ENCODE measurements at places on chromosomes 3 and 15.

DNA sequence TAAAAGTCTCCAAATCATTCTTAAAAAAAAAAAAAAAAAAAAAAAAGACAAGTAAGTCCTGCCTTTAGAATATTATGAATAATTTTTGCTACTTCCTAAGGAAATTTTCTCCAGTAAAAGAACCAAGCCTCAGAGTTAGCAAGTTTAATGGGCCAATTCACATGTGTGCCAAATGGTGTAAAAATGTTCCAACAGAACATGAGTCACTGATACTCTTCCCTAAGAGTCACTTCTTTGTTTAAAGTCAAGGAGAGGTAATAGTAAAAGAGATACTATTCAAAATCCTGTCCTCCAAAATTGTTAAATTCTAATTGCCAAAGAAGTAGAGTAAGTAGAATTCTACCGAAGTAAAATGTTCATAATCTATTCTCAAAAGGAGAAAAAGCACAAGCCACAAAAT is 17.7 kb upstream of the CPA3 start:
- no peak for DNase-seq
- no peak overlapping the region for H3K27ac ChIP-seq
- H3K4me1 ChIP-seq = no peaks in the 10 kb centered on the region
- no peaks in the 10 kb centered on the region for H3K27me3 ChIP-seq
- no peaks in the 10 kb centered on the region for H3K36me3 ChIP-seq

GRCh38 chr3:42556089-42556632 is 25.6 kb downstream of the SEC22C start:
- no peaks in the 10 kb centered on the region for H3K4me1 ChIP-seq
- no peaks in the 10 kb centered on the region for H3K27me3 ChIP-seq
- no peak for DNase-seq
- H3K27ac ChIP-seq = no peak overlapping the region
- no peak overlapping the region for H3K4me3 ChIP-seq

- H3K36me3 ChIP-seq = no peaks in the 10 kb centered on the region
- no peak overlapping the region for H3K4me3 ChIP-seq
- H3K27ac ChIP-seq = no peak overlapping the region
Measured at GRCh38 chr15:68623301-68623892, 44.6 kb downstream of the CORO2B start.

DNA sequence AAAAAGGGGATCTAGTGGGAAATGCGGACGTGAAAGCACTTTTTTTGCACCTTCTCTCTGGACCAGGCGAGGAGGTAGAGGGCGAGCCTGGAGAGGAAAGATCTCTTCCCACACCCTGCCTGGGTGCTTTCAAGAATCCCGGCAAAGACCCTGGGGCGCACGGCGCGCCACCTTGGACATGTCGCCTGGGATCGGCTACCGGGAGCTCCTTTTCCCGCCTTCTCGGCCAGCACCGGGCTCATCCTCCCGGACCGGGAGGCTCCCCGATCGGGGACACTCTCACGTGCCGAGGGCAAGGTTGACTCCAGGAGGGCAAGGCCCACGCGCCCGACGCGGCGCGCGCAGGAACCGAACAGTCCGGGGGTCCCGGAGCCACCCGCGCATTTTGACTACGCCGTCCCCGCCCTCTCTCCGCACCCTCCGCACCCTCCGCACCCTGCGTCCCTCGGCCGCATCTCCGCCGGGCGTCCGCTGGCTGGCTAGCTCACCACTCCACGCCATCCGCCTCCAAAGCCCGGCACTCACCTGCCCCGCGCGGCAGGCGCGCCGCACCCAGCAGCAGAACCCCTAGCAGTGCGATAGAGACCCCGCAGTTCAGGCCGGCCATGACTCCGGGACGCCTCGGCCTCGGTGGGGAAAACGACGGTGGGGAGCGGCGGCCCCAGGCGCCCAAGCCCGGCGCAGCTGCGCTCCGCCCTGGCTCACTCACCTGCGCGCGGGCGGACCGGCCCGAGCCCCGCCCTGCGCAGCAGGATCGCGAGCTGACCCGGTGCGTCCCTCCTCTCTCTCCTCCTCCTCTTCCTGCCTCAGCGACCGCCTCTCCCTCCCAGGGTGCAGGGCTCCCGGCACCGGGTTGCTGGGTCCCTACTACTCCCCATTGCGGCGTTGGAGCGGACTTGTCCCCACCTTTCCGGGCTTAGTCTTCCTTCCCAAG is at the start of gene CDCP1:
Gene CDCP1, minus strand, starts transcription at position 698 of the 934 bp plus-strand sequence. Its CDS starts 91 bp downstream, at position 607.
- H3K4me3 ChIP-seq = peak within 1 kb of the TSS; percentile 94
- peaks cover 24% of the 10 kb centered on the region for H3K27me3 ChIP-seq
- no peaks in the 10 kb centered on the region for H3K36me3 ChIP-seq
- peak; percentile 88 for DNase-seq
- H3K27ac ChIP-seq = peak within 1 kb of the TSS; percentile 89
- H3K4me1 ChIP-seq = peaks cover 4% of the 10 kb centered on the region

GRCh38 chr3:185858502-185859225 is 33.8 kb upstream of the IGF2BP2 start:
- no peaks in the 10 kb centered on the region for H3K27me3 ChIP-seq
- no peaks in the 10 kb centered on the region for H3K36me3 ChIP-seq
- H3K27ac ChIP-seq = no peak overlapping the region
- H3K4me1 ChIP-seq = peaks cover 3% of the 10 kb centered on the region
- peak; percentile 44 for DNase-seq

DNA sequence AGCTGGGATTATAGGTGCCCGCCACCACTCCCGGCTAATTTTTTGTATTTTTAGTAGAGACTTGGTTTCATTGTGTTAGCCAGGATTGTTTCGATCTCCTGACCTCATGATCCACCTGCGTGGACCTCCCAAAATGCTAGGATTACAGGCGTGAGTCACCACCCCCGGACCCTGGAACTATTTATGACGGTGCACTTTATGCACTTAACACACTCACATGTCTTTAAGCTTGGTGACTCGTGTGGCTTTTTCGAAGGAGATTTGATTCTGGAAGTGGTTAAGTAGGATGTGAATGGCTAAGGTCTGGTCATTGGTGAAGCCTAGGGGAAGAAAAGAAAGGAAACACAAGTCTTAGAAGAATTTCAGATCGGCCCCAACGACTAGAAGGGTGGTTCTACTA is 20.3 kb downstream of the BBS4 start:
- no peak for DNase-seq
- peaks cover 4% of the 10 kb centered on the region for H3K4me1 ChIP-seq
- no peaks in the 10 kb centered on the region for H3K27me3 ChIP-seq
- no peak overlapping the region for H3K27ac ChIP-seq

DNA sequence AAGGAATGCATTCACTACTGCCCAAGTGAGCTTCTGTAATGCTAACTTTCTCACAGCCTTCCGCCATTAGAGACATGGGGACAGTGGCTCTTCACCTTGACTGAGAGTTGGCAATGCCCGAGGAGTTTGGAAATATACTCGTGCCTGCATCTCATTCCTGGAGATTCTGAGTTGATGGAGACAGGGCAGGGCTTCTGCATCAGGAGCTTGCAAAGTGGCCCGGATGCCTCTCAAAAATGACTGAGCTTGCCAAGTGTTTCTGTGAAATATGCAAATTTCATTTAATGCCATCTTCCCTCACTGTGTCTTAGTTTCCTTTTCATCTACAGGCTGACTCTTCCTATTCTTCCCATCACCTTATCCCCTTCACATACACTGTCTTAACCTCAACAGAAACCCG is 346.2 kb downstream of the GRM7 start:
- H3K27me3 ChIP-seq = no peaks in the 10 kb centered on the region
- H3K4me1 ChIP-seq = no peaks in the 10 kb centered on the region
- no peak overlapping the region for H3K27ac ChIP-seq
- DNase-seq = no peak

DNA sequence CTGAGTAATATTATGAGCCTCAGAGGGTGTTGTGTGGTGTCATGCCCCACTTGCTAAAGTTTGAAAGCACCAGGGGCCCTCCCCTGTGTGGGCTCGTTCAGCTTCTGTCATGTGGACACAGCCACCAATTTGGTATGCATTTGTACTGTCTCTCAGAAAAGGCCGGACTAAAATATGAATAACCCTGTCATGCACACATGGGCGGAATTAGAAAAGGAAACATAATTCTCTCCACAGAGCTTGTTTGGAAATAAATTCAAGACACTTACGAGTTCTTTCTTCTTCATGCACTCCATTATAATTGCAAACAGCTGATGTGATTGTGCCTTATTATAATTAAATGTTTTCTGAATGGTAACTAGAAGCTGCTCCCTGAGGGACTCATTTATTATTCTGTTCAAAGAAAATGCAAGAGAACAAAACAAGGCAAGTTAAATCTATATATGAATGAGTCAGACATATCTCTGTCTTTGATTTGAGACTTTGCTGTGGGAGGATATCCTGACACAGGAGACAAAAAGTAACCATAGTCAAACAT is 39.1 kb downstream of the TRPM1 start:
- no peak overlapping the region for H3K4me3 ChIP-seq
- peaks cover 2% of the 10 kb centered on the region for H3K27me3 ChIP-seq
- no peaks in the 10 kb centered on the region for H3K36me3 ChIP-seq
- H3K27ac ChIP-seq = no peak overlapping the region
- no peaks in the 10 kb centered on the region for H3K4me1 ChIP-seq

DNA sequence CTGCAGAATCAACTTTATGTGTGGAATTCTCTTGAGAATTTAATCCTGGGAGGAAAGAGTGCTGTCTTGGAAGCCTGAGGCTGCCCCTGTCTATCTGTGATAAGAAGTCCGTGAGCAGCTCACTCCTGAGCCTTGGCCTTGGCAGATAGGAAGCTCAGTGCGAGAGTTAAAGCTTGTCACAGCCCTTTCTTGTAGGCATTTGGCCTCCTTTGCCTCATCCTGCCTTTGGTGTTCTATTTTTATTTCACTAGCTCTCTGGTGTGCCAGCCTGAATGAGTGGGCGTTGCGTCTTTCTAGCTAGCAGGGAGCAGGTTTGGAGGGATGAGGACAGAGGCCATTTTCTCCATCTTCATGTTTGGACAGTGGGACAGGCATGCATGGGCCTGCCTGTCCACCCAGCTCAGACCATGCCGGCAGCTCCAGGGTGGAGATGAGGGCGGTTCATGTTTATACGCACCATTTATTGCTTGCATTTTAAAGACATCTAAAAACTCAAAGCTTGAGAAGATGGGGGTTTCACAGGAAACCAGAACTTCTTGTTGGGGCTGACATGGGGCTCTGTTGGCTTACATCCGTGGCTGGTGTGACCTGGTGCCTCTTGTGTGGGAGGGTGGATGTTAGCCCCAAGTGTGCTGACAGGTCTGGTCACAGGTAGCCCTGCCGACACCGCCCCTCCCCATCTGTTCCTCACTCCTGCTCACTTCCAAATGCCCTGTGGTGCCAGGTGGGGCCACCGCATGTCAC is 29.8 kb downstream of the IRAK2 start:
- H3K36me3 ChIP-seq = no peaks in the 10 kb centered on the region
- peaks cover 20% of the 10 kb centered on the region for H3K4me1 ChIP-seq
- no peaks in the 10 kb centered on the region for H3K27me3 ChIP-seq
- H3K4me3 ChIP-seq = no peak overlapping the region
- DNase-seq = no peak
